ENCODE measurements at places on chromosomes 2 and 18. TPM values are rescaled to one million over a fixed set of nuclear protein-coding genes. Genes with fewer than 3 reads are reported as not detected.

The CNGA3 gene
- total RNA-seq, result 0.29 TPM

DNA sequence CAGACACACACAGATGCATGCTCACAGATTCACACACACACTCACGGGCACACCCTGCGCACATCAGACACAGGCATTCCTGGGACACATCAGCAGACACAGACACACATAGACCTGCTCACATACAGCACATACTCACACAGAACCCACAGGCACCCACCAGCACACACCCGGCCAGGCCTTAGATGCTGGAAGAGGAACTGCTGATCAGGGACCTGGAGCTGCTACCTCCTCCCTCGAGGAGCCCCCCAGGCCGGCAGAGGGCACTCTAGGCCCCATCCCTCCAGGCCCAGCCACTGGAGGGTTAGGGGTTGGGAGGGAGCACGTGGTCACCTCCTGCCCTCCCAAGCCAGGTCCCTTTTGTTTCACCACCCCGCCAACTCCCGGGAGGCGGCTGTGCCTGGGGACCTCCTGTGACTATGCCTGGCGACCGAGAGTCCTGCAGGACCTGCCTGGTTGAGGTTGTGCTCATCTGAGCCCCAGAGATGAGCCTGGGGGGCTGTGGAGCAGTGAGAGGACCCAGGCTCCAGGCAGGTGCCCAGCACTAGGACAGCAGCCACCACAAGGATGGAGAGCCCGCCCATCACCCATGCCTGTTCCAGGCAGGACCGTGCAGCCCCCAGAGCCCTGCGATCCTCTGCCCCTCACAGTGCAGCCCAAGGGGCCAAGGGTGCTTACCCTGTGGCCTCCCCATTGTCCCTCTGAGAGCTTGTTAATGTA is 21.0 kb upstream of the PTMA start:
- no peaks in the 10 kb centered on the region for H3K4me1 ChIP-seq
- no peaks in the 10 kb centered on the region for H3K36me3 ChIP-seq
- peak; percentile 91 for DNase-seq
- no peak overlapping the region for H3K4me3 ChIP-seq

GRCh38 chr2:126798276-126799140 is 100.2 kb upstream of the TEX51 start:
- DNase-seq, result no peak
- H3K4me1 ChIP-seq, result no peaks in the 10 kb centered on the region
- no peak overlapping the region for H3K27ac ChIP-seq
- no peaks in the 10 kb centered on the region for H3K27me3 ChIP-seq

DNA sequence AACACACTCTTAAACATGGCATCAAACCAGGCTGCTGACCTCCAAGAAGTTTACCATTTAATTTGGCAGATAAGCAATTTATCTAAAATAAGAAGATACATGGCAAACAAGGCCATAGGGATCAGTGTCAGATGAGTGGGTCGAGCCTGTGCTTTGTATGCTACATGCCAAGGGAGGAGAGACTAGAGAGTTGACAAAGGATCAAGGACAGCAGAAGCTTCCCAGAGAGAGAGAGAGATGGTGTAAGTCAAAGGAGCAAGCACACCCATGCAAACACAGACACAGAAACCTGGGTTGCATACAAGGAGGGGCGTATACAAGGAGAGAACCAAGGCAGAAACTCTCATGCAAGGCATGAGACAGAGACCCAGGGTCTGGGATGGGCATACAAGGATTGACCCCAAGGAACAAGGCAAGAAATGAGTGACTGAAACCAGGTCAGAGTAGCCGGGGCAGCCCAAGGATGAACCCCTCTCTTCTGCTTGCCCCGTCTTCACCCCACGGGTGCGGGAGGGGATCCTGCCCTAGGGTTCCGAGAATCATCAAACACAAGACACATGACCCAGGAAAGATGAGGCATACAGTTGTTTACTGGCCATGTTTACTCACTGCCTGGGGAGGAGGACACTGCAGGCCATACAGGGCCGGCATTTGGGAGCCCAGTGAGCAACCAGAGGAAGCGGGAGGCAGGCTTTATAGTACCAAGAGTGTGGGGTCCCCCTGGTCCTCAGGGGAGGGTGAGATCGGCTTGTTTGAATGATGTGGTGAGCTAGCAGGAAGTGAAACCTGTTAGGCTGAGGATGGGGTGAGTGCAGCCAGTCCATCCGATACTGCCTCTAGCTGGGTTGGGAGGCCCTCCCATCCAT is 529.2 kb upstream of the ID2 start:
- no peak overlapping the region for H3K4me3 ChIP-seq
- no peaks in the 10 kb centered on the region for H3K36me3 ChIP-seq
- peaks cover 17% of the 10 kb centered on the region for H3K4me1 ChIP-seq
- no peaks in the 10 kb centered on the region for H3K27me3 ChIP-seq

DNA sequence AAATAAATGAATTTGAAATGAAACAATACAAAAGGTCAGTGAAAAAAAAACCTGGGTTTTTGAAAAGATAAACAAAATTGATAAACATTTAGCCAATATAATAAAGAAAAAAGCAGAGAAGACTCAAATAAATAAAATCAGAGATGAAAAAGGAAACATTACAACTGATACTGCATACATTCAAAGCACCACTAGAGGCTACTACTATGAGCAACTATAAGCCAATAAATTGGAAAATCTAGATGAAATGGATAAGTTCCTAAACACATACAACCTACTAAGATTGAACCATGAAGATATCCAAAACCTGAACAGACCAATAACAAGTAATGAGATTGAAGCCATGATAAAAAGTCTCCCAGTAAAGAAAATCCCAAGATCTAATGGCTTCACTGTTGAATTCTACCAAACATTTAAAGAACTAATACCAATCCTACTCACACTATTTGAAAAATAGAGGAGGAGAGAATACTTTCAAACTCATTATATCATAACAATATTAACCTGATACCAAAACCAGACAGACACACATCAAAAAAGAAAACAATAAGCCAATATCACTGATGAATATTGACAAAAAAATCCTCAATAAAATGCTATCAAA is 80.8 kb upstream of the CERS6 start:
- DNase-seq, result no peak
- no peak overlapping the region for H3K4me3 ChIP-seq
- no peaks in the 10 kb centered on the region for H3K4me1 ChIP-seq
- H3K36me3 ChIP-seq, result no peaks in the 10 kb centered on the region
- no peaks in the 10 kb centered on the region for H3K27me3 ChIP-seq
- no peak overlapping the region for H3K27ac ChIP-seq

DNA sequence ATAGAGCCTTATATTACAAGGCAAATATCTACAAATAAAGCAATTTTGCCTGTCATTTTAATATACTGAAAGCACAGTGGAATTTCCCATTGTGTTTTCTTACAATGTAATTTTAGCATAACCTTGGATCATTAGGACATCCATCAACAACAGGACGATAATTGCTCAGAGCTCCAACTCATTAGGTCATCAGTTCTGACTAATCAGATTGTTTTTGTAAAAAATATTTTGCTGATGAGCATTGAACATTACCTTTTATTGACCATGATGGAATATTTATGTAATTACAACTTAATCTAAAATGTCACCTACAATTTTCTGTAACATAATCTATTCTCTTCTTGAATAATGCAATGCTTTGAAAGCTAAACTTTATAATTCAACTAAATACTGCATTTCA is 215.3 kb upstream of the DSEL start:
- H3K27ac ChIP-seq, result peak overlapping the region; percentile 46
- no peaks in the 10 kb centered on the region for H3K27me3 ChIP-seq
- DNase-seq, result no peak
- H3K4me1 ChIP-seq, result peaks cover 24% of the 10 kb centered on the region
- no peak overlapping the region for H3K4me3 ChIP-seq

DNA sequence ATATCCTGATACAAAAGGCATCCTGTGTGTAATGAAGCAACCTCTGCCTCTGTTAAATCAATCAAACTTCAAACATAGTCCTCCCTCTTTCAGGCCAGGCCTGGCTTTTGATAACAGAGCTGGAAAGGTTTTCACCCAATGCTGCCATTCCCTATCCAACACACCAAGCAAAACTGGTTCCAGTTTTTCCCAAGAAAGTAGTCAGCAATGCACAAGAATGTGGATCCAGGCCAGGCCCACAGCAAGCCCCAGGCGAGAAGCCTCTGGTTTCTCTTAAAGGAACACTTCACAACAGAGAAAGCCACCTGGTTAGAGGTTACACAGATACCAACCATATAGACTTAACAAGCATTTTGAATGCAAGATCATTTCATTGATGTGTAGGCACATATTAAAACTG is 49.2 kb upstream of the CCDC150 start:
- H3K27ac ChIP-seq, result no peak overlapping the region
- H3K36me3 ChIP-seq, result no peaks in the 10 kb centered on the region
- no peaks in the 10 kb centered on the region for H3K27me3 ChIP-seq
- peaks cover 20% of the 10 kb centered on the region for H3K4me1 ChIP-seq
- H3K4me3 ChIP-seq, result no peak overlapping the region

DNA sequence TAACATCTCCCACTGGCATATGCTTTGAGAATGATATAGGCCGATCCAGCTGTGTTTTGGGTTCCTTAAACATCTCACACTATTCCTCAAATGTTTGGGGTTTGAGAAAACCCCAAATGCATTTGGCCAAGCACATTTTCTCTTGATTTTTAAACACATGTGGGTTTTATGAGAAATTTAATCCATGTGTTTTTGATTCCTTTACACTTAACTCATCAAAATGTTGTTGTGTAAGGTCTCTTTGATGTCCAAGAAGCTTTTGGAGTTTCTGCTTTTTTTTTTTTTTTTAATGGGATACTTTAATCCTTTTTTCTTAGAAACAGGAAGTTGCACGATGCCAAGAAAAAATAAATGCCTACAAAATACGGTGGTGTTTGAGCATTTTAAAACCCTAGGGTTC is 339.8 kb upstream of the TCF4 start:
- H3K27ac ChIP-seq, result no peak overlapping the region
- H3K4me3 ChIP-seq, result no peak overlapping the region
- H3K27me3 ChIP-seq, result no peaks in the 10 kb centered on the region

GRCh38 chr18:32822197-32822596 is 49.4 kb upstream of the KLHL14 start:
- no peaks in the 10 kb centered on the region for H3K4me1 ChIP-seq
- no peak overlapping the region for H3K27ac ChIP-seq
- H3K36me3 ChIP-seq, result no peaks in the 10 kb centered on the region
- no peak for DNase-seq

DNA sequence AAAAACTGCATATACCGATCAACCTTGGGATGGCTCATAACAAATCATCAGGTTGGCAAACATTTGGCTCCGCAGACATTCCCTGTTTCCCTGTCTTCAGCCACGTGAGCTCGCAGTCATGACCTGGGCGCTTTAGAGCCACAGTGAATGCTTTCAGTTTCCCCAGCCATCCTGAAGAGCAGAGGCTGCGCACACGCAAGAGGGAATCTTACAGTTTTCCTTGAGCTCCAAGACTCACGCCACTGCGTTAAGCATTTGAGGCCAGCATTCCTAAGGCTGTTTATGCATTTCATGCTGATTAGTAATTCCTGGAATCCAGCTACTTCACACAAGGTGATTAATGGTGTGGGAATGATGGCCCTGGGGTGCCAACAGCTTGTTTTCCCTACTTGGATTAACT is 95.1 kb downstream of the MTCL1 start:
- H3K4me3 ChIP-seq, result no peak overlapping the region
- DNase-seq, result peak; percentile 95
- H3K4me1 ChIP-seq, result peaks cover 39% of the 10 kb centered on the region
- H3K27ac ChIP-seq, result peak overlapping the region; percentile 95

DNA sequence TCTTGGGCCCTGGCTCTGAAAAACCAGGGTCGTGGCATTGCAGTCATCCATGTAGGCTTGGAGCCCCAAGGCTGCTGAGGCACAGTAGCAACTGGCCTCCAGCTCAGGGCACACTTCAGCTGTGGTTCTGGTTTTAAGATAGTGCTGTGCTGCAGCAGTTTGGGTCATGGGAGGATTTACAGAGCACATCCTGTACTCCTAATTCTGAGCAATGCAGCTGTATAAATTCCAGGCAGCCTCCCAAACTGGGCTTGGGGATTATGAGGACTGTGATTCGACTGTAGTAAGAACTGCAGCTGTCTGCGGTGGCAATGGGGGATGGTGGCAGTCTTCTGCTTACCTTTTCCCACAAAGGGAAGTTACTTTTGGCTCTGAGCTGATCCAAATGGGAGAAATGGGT is 536.3 kb upstream of the GCFC2 start:
- H3K36me3 ChIP-seq, result no peaks in the 10 kb centered on the region
- H3K27me3 ChIP-seq, result no peaks in the 10 kb centered on the region
- DNase-seq, result no peak
- no peak overlapping the region for H3K27ac ChIP-seq

- H3K36me3 ChIP-seq, result no peaks in the 10 kb centered on the region
- no peaks in the 10 kb centered on the region for H3K4me1 ChIP-seq
These were observed 164.3 kb downstream of the RPIA start for GRCh38 chr2:88855620-88856408.

GRCh38 chr18:811892-812375 is at the start of gene YES1:
YES1 (minus strand) TSS chr18:812242; CDS start chr18:756827, 55,415 bp downstream.
- DNase-seq, result peak; percentile 97
- no peaks in the 10 kb centered on the region for H3K27me3 ChIP-seq
- peaks cover 26% of the 10 kb centered on the region for H3K4me1 ChIP-seq
- H3K36me3 ChIP-seq, result no peaks in the 10 kb centered on the region

DNA sequence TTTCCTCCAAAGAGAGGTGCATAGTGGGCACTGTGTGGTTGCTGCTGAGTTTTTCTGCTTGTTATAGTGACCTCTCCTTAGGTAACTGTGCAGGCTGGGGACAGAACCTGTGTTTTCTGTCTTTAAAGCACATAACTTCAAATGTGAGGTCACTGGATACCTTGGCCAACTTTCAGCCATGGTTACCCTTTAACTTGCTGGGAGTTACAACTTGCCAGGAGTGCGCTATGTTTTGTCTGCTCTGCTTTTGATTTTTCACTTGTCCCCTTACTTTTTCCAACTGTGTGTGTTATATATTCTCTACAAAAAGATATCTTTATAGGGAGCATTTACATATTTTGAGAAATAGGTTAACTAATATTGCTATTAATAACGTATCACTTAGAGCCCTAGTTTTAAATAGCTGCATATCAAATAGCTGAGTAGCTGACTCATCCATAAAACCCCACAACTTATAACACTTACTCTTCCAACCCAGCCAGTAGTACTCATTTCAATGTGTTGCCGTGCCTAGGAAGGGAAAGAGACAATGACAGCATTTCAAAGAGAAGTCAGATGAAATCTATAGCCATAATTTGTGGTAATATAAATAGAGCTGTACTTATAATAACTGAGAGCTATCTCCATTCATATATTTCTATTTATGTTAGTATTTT is 51.6 kb downstream of the DPP4 start:
- peaks cover 24% of the 10 kb centered on the region for H3K4me1 ChIP-seq
- H3K36me3 ChIP-seq, result peaks cover 4% of the 10 kb centered on the region
- no peaks in the 10 kb centered on the region for H3K27me3 ChIP-seq

- H3K4me1 ChIP-seq, result no peaks in the 10 kb centered on the region
- H3K36me3 ChIP-seq, result no peaks in the 10 kb centered on the region
- H3K27ac ChIP-seq, result no peak overlapping the region
- DNase-seq, result no peak
- no peak overlapping the region for H3K4me3 ChIP-seq
These were observed 8.7 kb upstream of the SIX3 start for GRCh38 chr2:44932564-44933392.

- H3K27me3 ChIP-seq, result no peaks in the 10 kb centered on the region
- H3K36me3 ChIP-seq, result peaks cover 50% of the 10 kb centered on the region
These were observed 156.5 kb downstream of the TNS1 start for GRCh38 chr2:217846321-217846743.
